Lung (tissue), 17 donors: ENCODE measurements at places on chromosomes 3 and 15.

DNA sequence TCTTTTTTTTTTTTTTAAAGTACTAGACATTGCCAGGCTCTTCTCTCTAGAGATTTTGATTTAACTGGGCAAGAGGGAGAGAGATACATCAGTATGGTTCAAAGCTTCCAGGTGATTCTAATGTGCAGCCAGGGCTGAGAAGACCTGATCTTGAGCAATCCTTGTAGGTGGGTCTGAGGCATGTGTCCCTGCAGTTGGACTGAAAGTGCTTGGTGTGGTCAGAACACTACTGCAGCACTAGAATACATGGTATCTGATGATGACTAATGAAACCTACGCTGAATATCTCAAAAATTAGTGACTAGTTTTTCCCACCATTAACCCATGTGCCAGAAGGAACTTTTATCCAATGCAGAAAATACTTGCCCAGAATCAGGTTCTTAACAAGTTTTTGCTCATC is 34.4 kb upstream of the MYO5C start:
- no peak for DNase-seq

- peak; percentile 80 for DNase-seq
Observed at GRCh38 chr3:64030741-64031140, 7.4 kb upstream of the PSMD6 start.

DNA sequence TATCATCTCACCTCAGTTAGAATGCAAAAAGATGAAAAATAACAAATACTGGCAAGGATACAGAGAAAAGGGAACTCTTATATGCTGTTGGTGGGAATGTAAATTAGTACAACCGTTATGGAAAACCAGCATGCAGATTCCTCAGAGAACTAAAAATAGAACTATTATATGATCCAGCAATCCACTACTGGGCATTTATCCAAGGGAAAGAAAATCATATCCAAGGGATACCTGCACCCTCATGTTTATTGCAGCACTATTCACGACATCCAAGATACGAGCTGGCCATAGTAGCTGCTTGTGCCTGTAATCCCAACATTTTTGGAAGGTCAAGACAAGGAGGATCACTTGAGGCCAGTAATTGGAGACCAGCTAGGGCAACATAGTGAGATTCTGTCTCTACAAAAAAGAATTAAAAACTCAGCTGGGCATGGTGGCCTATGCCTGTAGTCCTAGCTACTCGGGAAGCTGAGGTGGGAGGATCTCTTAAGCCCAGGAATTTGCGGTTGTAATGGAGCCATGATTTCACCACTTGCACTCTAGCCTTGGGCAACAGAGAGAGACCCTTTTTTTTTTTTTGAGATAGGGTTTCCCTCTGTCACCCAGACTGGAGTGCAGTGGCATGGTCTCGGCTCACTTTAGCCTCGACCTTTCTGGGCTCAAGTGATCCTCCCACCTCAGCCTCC is 26.6 kb downstream of the USP50 start:
- DNase-seq = no peak

DNA sequence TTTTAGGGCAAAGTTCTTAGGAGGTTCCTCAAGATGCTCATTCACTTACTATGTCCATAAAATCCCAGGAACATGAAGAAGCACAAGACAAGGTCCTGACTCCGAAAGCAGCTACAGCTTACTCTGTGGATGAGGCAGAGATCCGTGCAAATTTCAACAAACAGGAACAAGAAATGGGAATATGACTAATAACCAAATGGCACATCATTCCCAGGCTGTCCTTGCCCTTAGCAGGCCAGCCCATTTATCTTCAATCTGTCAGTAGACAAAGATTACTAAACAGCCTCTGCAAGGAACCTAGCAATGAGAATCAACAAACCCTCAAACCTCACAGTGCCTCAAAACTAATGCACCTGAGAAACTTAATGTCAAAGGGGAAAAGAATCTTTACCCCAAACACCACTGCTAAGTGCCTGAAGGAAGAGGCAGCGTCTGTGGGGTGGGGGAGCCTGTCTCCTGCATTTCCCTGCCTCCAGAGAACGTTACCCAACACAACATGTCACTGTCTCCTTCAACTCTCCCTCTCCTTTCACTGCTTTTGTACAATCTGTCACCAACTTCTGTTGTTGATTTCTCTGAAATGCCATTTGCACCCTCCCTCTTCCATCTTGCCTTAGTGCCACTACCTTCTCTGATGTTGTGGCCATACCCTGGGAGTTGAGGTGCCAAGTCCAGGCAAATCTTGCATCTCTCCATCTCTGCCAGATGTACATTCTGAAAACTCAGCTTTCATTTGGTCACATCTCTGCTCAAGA is 4.8 kb downstream of the TNFAIP8L3 start:
- no peak for DNase-seq

- DNase-seq = peak; percentile 56
Observed at GRCh38 chr3:105353485-105354161, 13.1 kb upstream of the ALCAM start.

DNA sequence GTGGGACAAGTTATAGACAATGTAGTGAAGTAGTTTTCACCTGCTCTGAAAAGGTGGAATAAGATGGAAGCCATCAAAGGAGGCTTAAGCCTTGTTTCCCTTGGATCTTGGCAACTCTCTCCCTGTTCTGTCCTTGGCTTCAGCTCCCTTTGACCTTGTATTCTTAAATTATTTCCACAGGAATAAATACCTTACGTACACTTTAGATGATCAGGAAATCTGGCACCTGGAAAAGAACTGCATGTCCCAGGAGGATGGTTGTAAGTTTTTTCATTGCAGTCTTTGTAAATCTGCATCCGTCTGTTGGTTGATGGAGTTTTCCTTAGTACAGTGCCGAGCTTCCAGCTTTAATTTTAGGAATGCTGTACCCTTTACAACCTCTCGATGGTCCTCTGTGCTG is 11.8 kb downstream of the ST6GAL1 start:
- DNase-seq = no peak

GRCh38 chr3:18087988-18088387 is 337.2 kb downstream of the SATB1 start:
- DNase-seq = no peak

GRCh38 chr15:70507772-70508371 is 255.5 kb downstream of the UACA start:
- DNase-seq = no peak

DNA sequence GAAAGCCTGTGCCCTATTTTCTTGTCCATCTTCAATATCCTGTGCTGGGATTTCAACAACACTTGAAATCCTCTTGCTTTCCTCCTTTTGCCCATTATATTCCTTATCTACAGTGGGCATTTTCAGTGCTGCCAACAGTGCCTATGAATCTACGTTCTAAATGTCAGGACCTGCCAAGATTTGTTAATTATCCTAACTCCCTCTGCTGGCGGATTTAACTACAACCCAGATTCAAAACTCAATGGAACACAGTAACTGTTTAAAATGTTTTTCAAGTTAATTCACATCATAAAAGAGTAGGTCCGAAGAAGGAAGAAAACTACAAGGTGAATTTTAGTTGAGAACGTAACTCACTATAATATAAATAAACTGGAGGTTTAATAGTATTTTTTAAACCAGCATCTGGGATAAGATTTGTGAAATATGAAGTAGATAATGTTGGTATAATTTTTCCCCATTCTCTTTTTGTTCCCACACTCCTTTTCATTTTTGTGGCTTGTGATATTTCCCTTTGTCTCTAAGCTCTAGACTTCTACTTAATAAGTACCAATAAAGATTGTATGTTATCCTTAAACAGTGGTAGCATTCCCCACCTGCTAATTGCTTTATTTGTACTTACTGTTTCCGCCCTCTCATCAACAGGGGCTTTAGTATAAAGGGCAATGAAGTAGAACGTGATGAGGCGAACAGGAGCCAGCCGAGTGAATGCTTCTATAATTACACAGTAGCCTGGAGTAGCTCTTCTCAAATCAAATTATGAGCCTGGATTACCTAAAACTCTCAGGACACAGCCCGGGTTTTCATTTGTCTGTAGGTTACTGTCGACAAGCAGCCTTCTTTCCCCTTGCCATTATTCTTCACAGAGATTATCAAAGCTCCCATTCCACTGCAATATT is 302.5 kb upstream of the ATP11B start:
- peak; percentile 69 for DNase-seq

DNA sequence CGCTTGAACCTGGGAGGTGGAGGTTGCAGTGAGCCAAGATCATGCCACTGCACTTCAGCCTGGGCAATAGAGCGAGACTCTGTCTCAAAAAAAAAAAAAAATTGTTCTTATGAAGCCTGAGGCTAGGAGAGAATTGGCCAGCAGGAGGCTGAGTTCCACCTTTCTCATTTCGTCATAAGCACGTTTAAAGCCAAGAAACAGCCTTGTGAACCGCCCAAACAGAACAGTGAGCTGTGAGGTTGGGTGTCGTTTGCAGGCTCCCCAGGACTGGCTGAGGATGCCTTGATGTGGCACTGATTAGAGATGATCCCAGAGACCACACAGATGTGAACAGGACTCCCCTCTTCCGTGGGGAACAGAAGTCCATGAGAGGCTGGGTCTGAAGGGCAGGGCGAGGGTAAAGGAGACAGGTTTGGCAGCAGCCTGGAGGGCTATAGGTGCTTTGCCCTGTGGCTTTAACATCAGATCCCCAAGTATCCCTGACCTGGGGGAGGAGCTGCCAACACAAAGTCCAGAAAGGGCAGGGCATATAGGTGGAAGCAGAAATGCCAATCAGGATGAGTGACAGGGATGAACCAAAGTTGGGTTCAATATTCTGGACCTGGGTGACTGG is 52.9 kb downstream of the CLEC3B start:
- DNase-seq = no peak
